Transverse colon (tissue), 4 donors: ENCODE measurements at places on chromosomes 16 and 17. TPM values are rescaled to one million over a fixed set of nuclear protein-coding genes. Genes with fewer than 3 reads are reported as not detected.

- H3K27me3 ChIP-seq: no peaks in the 10 kb centered on the region
- no peak overlapping the region for H3K4me3 ChIP-seq
- no peaks in the 10 kb centered on the region for H3K36me3 ChIP-seq
- no peak overlapping the region for H3K27ac ChIP-seq
- H3K4me1 ChIP-seq: no peaks in the 10 kb centered on the region
Measured at GRCh38 chr16:80896776-80897175, 92.4 kb upstream of the CDYL2 start.

GRCh38 chr17:80742091-80742490 lies 197.5 kb downstream of the RPTOR start:
- no peak for DNase-seq
- H3K4me1 ChIP-seq: no peaks in the 10 kb centered on the region
- no peaks in the 10 kb centered on the region for H3K36me3 ChIP-seq
- H3K27me3 ChIP-seq: no peaks in the 10 kb centered on the region
- no peak overlapping the region for H3K27ac ChIP-seq

GRCh38 chr17:54945671-54946070 lies 22.8 kb downstream of the COX11 start:
- H3K4me1 ChIP-seq: no peaks in the 10 kb centered on the region
- no peak overlapping the region for H3K4me3 ChIP-seq
- H3K36me3 ChIP-seq: peaks cover 1% of the 10 kb centered on the region
- H3K27me3 ChIP-seq: no peaks in the 10 kb centered on the region
- no peak for DNase-seq

Gene BCO1
- 18.3 TPM for total RNA-seq
